ENCODE measurements at places on chromosomes 5 and 9.

DNA sequence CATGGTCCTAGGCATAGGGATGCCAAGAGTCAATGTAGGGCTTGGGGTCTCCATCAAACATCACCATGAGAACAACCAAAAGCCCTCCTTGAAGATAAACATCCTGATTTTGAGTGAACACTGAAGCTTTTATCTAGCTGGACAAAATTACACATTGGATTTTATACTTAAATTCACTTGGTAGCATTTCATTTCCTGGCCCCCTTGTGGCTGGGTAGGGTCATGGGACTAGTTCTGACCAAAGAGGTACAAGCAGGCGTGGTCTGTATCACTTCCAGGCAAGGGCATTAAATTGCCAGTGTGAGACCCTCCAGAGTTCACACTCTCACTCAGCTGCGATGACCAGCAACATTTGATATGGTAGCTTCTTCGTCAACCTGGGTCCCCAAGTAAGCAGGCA, 320.3 kb downstream of the ACTL7B start:
- peaks cover 8% of the 10 kb centered on the region for H3K4me1 ChIP-seq
- H3K27me3 ChIP-seq = no peaks in the 10 kb centered on the region
- no peak overlapping the region for H3K27ac ChIP-seq
- DNase-seq = no peak
- H3K4me3 ChIP-seq = no peak overlapping the region

- no peak within 1 kb of the TSS for H3K27ac ChIP-seq
- no peaks in the 10 kb centered on the region for H3K36me3 ChIP-seq
- DNase-seq = peak; percentile 30
- peaks cover 15% of the 10 kb centered on the region for H3K4me1 ChIP-seq
- H3K4me3 ChIP-seq = peak within 1 kb of the TSS; percentile 16
- H3K27me3 ChIP-seq = no peaks in the 10 kb centered on the region
These were observed at the start of gene SV2C for GRCh38 chr5:76082772-76083554. Gene SV2C (plus strand): TSS chr5:76083383. CDS start chr5:76131751, 48,368 bp downstream.

GRCh38 chr5:169024421-169024820, 276.5 kb downstream of the SLIT3 start:
- H3K36me3 ChIP-seq = no peaks in the 10 kb centered on the region
- no peaks in the 10 kb centered on the region for H3K4me1 ChIP-seq
- no peak overlapping the region for H3K4me3 ChIP-seq
- H3K27me3 ChIP-seq = no peaks in the 10 kb centered on the region
- H3K27ac ChIP-seq = no peak overlapping the region

GRCh38 chr5:175588709-175589429, 69.0 kb upstream of the HRH2 start:
- no peaks in the 10 kb centered on the region for H3K27me3 ChIP-seq
- H3K36me3 ChIP-seq = no peaks in the 10 kb centered on the region
- H3K27ac ChIP-seq = no peak overlapping the region
- no peak for DNase-seq

GRCh38 chr9:115080242-115080641, 37.7 kb downstream of the TNC start:
- no peaks in the 10 kb centered on the region for H3K27me3 ChIP-seq
- no peaks in the 10 kb centered on the region for H3K36me3 ChIP-seq
- DNase-seq = no peak
- no peak overlapping the region for H3K27ac ChIP-seq
- no peak overlapping the region for H3K4me3 ChIP-seq

GRCh38 chr5:151406322-151406947, 41.0 kb upstream of the SLC36A1 start:
- DNase-seq = no peak
- peaks cover 9% of the 10 kb centered on the region for H3K4me1 ChIP-seq
- no peaks in the 10 kb centered on the region for H3K36me3 ChIP-seq
- H3K27me3 ChIP-seq = no peaks in the 10 kb centered on the region

DNA sequence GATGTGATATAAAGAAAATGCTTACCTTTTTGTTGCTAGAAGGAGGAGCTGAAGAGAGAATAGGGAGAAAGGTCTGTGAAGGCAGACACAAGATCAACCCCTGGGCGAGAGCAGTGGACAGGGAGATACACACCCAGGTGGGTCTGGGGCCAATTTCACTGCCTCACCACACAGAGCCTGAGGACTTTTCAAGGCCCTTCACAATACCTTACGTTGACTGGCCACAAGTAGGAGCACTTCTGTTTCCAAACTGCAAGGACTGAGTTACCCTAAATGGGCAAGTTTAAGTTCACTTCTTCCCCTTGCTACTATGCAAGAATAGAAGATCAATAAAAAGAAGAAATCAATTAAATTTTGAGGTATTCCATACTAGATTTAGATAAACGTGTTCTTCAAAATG, 174.5 kb upstream of the SLC12A2 start:
- H3K27me3 ChIP-seq = no peaks in the 10 kb centered on the region
- DNase-seq = peak; percentile 49
- no peak overlapping the region for H3K4me3 ChIP-seq
- no peaks in the 10 kb centered on the region for H3K36me3 ChIP-seq

- H3K4me1 ChIP-seq = peaks cover 23% of the 10 kb centered on the region
- H3K36me3 ChIP-seq = no peaks in the 10 kb centered on the region
- H3K27me3 ChIP-seq = no peaks in the 10 kb centered on the region
- no peak for DNase-seq
These were observed 53.9 kb upstream of the ZNF354A start for GRCh38 chr5:178784391-178784790.

DNA sequence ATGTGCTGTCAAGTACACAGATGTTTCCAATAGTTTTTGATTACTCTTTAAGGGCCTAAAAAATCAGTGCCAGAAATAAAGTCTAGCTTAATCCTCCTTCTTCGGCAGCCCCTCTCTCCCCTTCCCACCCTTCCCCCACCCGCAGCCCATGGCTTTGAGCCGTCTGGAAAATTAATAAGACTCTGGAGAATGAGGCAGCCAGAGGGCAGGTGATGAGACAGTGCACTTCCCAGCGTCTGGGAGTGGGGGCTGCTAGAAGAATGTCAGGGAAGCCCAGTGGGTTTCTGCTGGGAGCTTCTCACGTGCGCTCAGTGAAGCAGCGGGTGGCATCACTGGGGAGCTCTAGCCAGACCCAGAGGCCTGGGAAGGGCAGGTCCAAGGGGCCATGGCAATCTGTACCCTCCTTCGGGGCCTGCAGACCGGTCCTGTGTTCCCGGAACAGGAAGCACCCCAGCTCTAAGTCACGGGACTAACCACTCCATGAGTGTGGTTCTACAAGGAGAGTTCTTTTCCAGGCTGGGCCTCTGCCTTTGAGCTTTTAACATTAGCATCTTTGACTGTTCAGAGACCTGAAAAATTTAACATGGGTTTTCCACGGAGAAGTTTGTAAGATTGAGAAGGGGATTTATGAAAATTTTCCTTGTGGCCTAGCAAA, 164.8 kb upstream of the OTULINL start:
- H3K27ac ChIP-seq = no peak overlapping the region
- H3K4me1 ChIP-seq = no peaks in the 10 kb centered on the region
- no peaks in the 10 kb centered on the region for H3K27me3 ChIP-seq
- no peak overlapping the region for H3K4me3 ChIP-seq

DNA sequence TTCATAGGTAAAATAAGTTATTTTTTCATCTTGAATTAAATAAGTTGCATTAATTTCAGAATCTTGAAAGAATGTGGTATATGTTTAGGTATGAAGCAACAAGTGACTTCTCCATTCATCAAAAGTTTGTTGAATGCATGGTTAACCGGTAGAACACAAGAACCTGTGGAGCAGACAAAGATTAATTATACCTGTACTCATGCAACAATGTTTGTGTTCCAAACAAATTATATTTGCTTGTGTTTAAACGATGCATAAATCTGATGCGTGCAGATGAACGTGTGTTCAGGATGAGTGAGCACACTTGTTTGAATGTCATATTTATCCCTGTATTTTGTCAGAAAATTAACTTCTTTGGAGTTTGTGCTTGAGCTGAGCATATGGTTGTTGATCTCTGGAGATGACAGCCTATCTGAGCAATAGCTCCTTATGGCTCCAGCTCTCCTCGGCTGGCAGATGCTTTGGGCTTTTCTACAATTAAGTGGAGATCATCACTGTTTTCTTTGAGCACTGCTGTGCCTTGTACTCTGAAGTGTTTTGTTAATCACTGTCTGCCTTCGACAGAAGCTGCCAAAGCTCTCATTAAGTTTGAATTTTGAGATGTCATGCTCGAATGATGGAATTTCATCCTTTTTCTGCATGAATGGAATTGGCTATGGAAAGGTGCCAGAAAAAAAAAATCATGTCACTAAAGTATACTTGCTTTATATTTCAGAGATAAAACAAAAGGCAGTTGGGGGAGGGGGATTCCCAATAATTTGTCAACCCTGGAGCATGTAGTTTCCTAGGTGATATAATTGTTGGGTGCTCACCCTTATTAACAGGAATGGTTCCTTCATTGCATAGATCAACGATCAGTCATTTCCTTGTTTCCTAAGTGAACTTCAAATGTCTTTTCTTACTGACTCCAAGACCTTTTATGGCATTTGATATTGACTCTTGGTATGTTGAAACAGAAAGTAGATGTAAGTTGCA, 502.5 kb upstream of the ARRDC3 start:
- H3K4me3 ChIP-seq = no peak overlapping the region
- no peaks in the 10 kb centered on the region for H3K27me3 ChIP-seq
- no peaks in the 10 kb centered on the region for H3K4me1 ChIP-seq
- no peak overlapping the region for H3K27ac ChIP-seq
- no peak for DNase-seq
- H3K36me3 ChIP-seq = no peaks in the 10 kb centered on the region

DNA sequence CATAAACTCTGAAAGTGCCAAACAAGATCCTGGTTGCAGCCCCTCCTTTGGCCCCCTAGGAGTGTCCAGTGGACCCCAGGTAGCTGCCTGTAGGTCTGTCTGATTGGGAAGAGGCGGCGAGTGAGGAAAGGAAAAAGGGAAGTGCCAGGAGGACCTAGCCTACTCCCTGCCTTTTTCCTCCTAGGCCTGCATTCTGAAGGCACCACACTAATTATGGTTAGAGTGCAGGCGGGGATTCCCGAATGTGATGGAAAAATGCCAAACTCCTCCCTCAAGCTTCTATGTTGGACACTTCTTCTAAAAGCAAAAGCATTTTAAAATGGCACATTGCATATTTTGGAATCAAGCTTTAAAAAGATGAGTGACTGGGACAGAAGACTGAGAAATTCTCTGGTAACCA, 83.2 kb upstream of the SMIM15 start:
- DNase-seq = no peak
- H3K36me3 ChIP-seq = no peaks in the 10 kb centered on the region
- H3K4me3 ChIP-seq = no peak overlapping the region
- H3K27ac ChIP-seq = no peak overlapping the region

DNA sequence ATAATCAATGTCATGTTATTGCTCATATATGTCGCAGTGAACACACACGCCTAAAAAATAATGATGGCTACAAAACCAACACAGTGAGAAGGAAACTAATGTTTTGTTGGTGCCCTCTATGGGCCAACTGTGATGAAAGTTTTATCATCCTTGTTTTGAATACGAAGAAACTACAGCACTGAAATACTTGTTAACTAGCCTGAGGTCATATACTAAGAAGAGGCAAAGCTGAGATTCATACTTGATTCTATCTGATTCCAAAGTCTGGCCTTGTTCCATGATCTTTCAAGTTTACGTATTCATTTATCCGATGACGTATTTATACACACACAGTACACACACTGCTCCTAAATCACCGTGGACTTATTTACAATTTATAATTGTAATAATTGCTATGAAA, 16.1 kb upstream of the DRD1 start:
- no peak for DNase-seq
- no peaks in the 10 kb centered on the region for H3K36me3 ChIP-seq

DNA sequence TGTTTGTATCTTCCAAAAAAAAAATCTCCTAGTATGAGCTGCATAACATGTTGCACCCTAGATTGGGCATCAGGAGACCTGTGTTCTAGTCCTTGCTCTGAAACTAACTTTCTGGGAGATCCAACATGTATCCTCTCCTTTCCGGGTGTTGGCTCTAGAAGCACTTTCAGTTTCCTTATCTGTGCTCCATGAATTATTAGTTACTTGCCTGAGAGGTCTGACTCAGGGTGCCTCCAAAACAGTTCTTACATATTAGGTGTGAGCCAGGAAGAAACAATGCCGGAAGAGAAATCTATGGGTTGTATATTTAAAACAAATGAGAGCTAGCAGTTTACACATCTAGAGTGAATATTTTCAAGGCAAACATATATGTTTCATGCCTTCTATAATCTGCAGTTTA, 36.7 kb upstream of the SLC36A2 start:
- no peaks in the 10 kb centered on the region for H3K27me3 ChIP-seq
- H3K4me1 ChIP-seq = no peaks in the 10 kb centered on the region
- no peak for DNase-seq

DNA sequence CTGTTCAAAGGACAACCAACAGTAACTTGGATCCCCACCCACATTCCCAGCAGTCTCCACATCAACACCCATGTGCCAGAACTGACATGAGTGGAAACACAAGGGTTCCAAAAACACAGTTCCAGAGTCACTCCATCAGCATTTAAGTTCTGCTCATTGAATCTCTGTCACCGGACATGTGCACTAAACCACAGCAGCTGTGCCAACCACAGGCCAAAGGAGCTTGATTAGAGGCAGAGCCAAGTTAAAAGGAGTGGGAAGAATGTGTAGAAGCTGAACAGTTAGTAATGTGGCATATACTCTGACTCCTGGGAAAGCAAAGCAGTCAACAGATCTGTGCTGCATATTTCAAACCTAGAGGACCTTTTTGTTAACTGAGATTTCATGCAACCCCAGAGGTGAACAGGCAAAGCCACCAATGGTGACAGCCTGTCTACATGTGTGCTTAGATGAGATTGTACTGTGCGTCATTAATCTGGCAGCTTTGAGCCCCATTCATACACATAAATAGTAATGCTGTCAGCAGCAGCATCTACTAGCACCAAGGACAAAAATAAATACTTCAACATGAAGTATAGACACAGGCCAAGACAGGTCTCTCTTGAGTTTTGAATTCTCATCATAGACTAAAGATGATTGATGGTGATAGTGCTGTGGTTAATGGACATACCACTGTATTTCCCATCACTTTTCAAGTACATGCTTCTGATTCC, 16.4 kb upstream of the FST start:
- H3K36me3 ChIP-seq = no peaks in the 10 kb centered on the region
- H3K27ac ChIP-seq = no peak overlapping the region
- no peak overlapping the region for H3K4me3 ChIP-seq
- no peaks in the 10 kb centered on the region for H3K4me1 ChIP-seq

GRCh38 chr5:101728933-101729332, 567.2 kb downstream of the SLCO4C1 start:
- no peak overlapping the region for H3K27ac ChIP-seq
- H3K4me1 ChIP-seq = no peaks in the 10 kb centered on the region
- no peaks in the 10 kb centered on the region for H3K27me3 ChIP-seq
- DNase-seq = peak; percentile 13
- H3K36me3 ChIP-seq = no peaks in the 10 kb centered on the region
- no peak overlapping the region for H3K4me3 ChIP-seq

GRCh38 chr5:172895549-172895948, 61.5 kb downstream of the ERGIC1 start:
- DNase-seq = no peak
- H3K36me3 ChIP-seq = peaks cover 2% of the 10 kb centered on the region
- no peak overlapping the region for H3K4me3 ChIP-seq
- H3K27ac ChIP-seq = peak overlapping the region; percentile 49
- peaks cover 19% of the 10 kb centered on the region for H3K4me1 ChIP-seq

All from Caco-2 (cell line).